ENCODE measurements at places on chromosomes 2 and 18. TPM values are rescaled to one million over a fixed set of nuclear protein-coding genes. Genes with fewer than 3 reads are reported as not detected.

Gene CYP27C1
- total RNA-seq = 0.29 TPM

DNA sequence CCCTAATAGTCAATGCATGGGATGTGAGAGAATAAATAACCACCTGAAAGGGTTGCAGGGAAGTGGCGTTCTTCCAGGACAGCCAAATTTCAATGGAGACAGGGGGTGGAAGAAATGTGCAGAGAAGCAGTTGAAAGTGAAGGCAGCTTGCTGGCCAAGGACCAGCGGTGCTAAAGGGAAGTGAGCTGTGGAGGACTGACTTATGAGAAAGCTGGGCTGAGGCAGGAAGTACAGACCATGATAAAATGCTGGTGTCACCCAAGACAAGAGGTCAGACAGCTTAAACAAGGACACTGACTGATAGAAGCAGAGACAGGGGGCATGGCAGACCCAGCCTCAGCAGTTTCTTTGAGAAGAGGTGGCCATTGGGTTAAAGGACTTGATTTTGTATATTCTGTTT, 106.7 kb downstream of the DTNB start:
- no peaks in the 10 kb centered on the region for H3K4me1 ChIP-seq
- no peak overlapping the region for H3K27ac ChIP-seq
- DNase-seq = no peak
- no peaks in the 10 kb centered on the region for H3K36me3 ChIP-seq

Gene MEP1B
- total RNA-seq = 0.33 TPM

Gene C2orf80
- not detected for total RNA-seq

DNA sequence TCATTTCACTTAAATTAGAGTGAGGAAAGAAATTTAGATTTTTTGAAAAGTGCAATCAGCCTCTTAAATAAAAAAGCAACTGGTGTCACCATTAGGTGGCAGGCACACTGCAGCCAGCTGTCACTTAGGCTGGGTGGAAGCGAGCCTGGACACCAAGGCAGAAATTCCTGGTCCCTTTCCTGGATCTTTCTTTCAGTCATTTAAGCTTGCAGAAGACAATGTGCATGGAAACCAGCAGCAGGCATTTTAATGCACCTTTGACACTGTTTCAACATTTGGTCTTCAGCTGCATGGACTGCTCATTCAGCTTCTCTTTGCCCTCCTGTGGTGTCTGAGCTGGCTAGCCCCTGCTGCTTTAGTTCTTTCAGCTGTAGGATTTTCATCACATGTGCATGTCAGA, 61.0 kb downstream of the AQP4 start:
- no peaks in the 10 kb centered on the region for H3K27me3 ChIP-seq
- no peak for DNase-seq
- H3K4me3 ChIP-seq = no peak overlapping the region
- H3K27ac ChIP-seq = no peak overlapping the region

DNA sequence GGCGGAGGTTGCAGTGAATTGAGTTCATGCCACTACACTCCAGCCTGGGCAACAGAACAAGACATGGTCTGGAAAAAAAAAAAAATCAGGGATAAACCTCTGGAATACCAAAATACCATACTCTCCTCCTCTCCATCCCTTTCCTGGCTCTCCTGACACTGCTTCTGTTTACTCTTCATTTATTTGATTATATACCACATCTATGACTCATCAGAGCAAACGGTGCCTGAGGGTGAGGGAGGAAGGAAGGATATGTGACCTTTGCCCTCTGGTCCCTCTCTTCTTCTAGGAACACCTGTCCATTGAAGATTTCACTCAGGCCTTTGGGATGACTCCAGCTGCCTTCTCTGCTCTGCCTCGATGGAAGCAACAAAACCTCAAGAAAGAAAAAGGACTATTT, 30.0 kb downstream of the VIL1 start:
- no peaks in the 10 kb centered on the region for H3K36me3 ChIP-seq
- H3K27ac ChIP-seq = no peak overlapping the region
- no peak overlapping the region for H3K4me3 ChIP-seq
- H3K27me3 ChIP-seq = no peaks in the 10 kb centered on the region

- H3K4me3 ChIP-seq = no peak overlapping the region
- no peaks in the 10 kb centered on the region for H3K36me3 ChIP-seq
- no peaks in the 10 kb centered on the region for H3K4me1 ChIP-seq
- H3K27ac ChIP-seq = no peak overlapping the region
- H3K27me3 ChIP-seq = no peaks in the 10 kb centered on the region
These were observed 89.1 kb downstream of the RAD51AP2 start for GRCh38 chr2:17429130-17429529.

DNA sequence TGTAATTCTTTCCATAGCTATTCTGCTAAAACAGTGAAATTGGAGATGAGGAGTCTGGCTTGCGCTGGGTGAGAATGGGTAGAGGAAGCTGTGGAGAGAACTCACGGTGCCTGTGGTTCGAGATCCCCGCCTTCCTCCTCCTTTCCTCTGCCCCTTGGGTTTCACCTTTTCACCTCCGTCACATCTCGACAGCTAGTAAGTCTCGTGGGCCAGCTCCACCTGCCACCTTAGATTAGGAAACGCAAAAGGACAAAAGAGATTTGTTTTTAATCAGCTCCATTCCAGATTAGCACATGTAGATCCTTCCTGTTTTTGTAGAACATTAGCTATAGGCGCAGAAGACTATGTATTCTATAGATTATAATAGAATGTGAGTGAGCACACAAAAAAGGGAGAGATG, 20.6 kb downstream of the TRIB2 start:
- H3K27me3 ChIP-seq = no peaks in the 10 kb centered on the region
- no peak overlapping the region for H3K4me3 ChIP-seq
- H3K27ac ChIP-seq = peak overlapping the region; percentile 25
- DNase-seq = no peak
- peaks cover 9% of the 10 kb centered on the region for H3K4me1 ChIP-seq
- no peaks in the 10 kb centered on the region for H3K36me3 ChIP-seq

DNA sequence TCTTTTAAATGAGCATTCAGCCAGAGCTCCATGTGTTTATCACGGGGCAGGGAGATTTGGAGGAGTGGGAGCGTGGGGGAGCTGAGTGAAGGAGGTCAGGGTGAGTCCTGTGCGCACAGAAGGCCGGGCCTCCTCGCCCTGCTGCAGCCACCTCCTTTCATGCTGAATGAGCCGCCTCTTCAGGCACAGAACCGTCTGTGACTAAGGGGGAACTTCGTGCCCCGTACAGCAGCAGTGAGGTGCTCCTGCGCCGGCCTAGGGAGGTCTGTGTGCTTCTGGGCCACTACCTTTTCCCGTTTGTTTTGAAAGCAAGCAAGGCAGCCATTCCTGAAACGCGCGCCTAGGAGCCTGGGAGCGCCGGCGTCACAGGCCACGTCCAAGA, 27.1 kb upstream of the ZNF516 start:
- H3K4me1 ChIP-seq = no peaks in the 10 kb centered on the region
- H3K27me3 ChIP-seq = no peaks in the 10 kb centered on the region
- no peak overlapping the region for H3K27ac ChIP-seq

DNA sequence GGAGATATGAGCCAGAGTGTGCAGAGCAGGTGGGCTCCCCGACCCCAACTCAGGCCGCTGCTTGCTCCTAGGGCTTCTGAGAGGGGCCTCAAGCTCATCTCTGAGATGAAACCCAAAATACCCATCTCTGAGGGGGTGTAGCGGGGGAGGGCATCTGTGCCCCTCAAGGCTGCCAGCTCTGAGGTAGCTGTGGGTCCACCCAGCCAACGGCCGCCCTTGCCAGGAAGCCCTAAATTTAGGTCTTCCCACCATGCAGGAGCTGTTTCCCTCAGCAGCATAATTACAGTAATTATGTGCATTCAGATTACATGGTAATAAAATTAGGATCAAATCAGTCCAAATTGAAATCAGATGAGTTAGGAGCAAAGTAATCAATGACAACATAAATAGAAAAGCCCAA, 97.8 kb upstream of the MCFD2 start:
- no peak for DNase-seq
- no peaks in the 10 kb centered on the region for H3K27me3 ChIP-seq
- H3K36me3 ChIP-seq = peaks cover 6% of the 10 kb centered on the region
- H3K27ac ChIP-seq = no peak overlapping the region
- peaks cover 7% of the 10 kb centered on the region for H3K4me1 ChIP-seq

DNA sequence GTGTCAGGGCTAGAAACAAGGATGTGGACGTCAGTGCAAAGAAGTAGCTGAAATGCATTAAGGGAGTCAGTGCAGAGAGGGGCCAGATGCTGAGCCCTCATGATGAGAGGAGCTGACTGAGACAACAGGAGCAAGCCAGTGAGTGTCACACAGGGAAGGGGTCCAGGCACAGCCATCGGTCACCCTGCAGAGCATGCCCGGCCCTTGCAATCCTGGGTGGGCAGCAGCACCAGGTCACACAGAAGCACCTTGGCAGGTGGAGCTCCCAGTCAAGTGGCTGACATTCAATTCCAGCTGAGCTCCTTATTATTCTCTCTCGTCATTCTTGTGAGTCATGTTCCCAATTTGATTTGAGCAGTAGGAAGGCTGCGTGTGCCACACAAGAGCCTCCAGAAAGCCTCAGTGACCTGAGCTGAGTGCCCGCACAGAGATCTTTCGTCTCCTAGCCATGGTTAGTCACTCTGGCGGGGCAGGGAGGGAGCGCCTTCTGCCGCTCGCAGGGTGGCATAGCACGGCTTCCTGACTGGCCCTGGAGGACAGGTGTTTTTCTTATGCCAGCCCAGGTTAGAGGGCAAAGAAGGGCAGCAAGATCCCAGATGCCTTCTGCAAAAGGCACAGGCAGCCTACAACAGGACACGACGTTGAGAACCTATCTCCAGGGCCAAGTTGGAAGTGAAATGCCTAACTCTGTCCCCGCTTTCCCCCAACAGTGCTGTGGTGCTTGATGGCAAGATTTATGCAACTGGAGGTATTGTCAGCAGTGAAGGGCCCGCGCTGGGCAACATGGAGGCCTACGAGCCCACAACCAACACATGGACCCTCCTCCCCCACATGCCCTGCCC, 220.9 kb downstream of the ATAD2B start:
- peaks cover 9% of the 10 kb centered on the region for H3K36me3 ChIP-seq
- H3K27ac ChIP-seq = no peak overlapping the region
- no peak for DNase-seq
- no peak overlapping the region for H3K4me3 ChIP-seq
- H3K4me1 ChIP-seq = no peaks in the 10 kb centered on the region
- no peaks in the 10 kb centered on the region for H3K27me3 ChIP-seq

DNA sequence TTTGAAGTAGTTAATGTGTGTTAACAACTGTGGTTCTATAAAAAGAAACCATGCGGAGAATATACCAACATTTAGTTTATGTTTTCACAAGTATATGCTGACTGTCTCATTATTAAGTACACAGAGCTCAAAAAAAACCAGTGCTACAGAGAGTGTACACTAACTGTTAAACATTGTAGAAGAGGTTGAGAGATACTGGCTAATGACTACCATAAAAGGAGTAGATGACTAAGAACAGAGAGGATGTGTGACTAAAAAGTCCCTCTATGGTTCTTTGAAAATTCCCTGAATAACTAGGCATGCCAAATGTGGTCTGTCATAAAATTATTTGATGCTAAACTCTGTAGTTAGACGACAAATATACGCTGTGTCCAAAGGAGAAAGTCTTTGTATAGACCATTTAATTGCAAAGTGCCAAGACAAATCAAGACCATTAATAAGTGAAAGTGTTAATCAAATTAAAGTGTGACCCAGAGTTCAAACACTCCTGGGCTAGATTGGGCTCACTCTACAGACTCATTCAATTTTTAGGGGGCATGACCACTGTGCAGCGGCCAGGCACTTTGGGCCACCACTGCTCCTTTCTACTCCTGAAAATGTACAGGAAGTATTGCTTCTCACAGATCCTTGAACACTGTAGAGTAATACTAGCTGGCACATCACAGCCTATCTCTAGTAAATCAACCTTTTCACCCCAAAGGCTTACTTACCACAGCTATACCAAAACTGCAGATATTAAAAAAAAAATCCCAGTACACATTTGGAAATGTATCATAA, 45.1 kb upstream of the SERTAD2 start:
- no peaks in the 10 kb centered on the region for H3K27me3 ChIP-seq
- no peak overlapping the region for H3K4me3 ChIP-seq
- H3K27ac ChIP-seq = no peak overlapping the region
- DNase-seq = no peak

DNA sequence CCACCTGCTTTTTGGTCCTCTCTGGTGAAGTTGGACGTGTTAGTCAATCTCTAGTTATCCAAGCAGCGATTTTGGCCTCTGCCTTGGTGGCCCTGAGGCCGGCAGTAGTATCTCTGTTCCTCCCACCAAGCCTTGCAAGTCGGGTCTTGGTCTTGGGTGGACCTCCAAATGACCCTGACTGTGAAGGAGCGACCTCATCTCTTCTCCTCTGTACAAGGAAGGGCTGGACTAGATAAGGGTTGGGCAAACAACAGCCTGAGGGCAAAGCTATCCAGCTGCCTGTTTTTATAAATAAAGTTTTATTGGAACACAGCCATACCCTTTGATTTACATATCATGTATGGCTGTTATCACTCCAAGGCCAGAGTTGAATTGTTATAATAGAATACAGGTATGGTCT, 74.6 kb upstream of the FOSL2 start:
- no peaks in the 10 kb centered on the region for H3K36me3 ChIP-seq
- no peak overlapping the region for H3K4me3 ChIP-seq
- no peak for DNase-seq
- H3K27ac ChIP-seq = no peak overlapping the region
- no peaks in the 10 kb centered on the region for H3K4me1 ChIP-seq

Gene FBXO48
- total RNA-seq = 0.98 TPM

DNA sequence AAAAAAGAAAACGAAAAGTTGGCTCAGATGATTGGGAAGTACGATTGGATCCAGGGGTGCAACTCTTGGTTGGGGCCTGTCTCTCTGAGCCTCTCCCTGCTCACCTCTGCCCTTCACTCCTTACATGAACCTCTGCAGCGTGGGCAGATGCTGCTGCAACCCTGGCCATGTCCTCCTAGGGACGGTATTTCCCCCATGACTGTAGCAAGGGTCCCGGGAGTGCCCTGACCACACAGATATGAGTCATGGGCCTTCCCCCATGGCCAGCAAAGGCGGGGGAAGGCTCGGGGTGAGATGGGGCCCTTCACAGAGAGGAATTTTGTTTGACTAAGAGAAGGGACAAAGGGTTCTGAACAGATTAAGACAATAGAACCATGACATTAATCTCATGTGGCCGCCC, 129.0 kb downstream of the NCK2 start:
- H3K4me1 ChIP-seq = no peaks in the 10 kb centered on the region
- no peak for DNase-seq
- H3K27me3 ChIP-seq = no peaks in the 10 kb centered on the region
- H3K27ac ChIP-seq = no peak overlapping the region
- no peak overlapping the region for H3K4me3 ChIP-seq
- no peaks in the 10 kb centered on the region for H3K36me3 ChIP-seq

- no peak overlapping the region for H3K4me3 ChIP-seq
- H3K27me3 ChIP-seq = no peaks in the 10 kb centered on the region
- no peaks in the 10 kb centered on the region for H3K36me3 ChIP-seq
- no peak overlapping the region for H3K27ac ChIP-seq
- no peak for DNase-seq
These were observed 241.4 kb upstream of the KLHL14 start for GRCh38 chr18:33014060-33014796.

Gene SOX11
- not detected for total RNA-seq
